Stimulated activated CD8-positive, alpha-beta memory T cell treated with anti-CD3 and anti-CD28 coated beads, Interleukin-15, amount 100 ng/mL, for 48 hours (primary cell): ENCODE measurements at places on chromosomes 11 and 22.

DNA sequence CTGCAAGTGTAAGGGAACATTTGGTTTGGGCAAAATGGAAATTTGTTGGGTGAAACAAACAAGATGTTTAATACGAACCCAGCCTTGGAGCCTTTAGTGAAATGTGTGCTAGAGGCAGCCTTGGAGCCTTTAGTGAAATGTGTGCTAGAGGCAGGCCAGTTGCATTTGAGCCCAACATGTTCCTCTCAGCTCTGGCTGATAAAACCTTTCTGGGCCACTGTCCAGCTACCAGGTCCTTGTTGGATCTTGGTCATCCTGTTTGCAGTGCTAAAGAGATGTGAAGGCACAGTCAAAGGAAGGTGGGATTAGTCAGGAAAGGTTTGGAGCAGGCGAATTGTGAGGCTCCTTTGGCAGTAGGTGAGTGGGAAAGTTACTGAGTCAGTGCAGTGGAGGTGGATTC, 48.9 kb downstream of the CEP164 start:
- no peak for DNase-seq

DNA sequence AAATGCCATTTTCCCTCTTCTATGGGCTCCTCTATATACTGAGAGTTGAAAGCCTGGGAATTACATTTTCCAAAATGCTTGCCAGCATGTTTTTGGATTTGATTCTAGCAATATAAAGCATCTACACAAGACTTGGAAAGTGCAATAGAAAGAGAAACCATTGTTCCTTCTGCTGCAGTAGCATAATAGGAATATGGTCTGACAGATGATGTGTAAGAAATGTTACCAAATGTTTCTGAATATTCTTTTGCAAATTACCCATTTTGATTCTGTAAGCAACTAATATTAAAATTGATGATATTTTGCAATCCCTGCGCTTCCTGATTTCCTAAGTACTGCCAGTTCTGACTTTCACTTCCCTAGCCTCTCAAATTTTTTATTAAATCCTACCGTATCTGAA, 61.6 kb downstream of the CASP12 start:
- DNase-seq = no peak

GRCh38 chr11:110991661-110992355, 253.7 kb upstream of the POU2AF2 start:
- no peak for DNase-seq

DNA sequence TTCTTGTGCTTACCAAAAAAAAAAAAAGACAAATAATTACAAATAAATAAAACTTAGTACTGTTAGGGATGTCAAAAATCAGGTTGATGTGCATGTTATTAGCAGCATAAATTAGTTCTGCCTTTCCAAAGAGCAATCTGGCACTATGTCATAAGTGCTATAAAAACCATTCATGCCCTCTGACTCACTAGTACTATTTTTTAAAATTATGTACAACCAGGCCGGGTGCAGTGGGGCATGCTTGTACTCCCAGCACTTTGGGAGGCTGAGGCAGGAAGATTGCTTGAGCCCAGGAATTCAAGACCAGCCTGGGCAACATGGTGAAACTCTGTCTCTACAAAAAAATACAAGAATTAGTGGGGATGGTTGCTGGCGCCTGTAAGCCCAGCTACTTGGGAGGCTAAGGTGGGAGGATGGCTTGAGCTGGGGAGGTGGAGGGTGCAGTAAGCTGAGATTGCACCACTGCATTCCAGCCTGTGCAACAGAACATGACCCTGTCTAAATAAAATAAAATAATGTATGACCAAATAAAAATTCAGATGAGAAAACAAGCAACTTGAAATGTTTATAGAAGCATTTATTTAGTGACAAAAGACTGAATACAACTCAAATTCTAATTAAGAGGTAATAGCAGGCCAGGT, 25.3 kb downstream of the UEVLD start:
- no peak for DNase-seq

DNA sequence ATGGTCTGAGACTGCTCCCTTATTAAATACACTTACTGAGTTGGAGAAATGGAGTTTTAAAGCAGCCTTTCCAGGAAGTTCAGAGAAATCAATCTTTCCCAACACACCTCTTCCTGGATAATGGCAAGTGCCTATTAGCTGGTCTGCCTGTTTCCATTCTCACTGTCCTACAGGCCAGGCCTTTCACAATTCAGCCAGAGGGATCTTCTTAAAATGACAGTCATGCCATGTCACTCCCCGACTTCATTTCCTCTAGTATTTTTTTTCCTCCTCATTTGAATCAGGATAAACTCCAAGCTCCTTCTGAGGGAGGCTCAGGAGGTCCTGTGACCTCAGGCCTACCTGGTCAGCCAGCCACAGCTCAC, 62.6 kb downstream of the FDX1 start:
- DNase-seq = no peak

- DNase-seq = no peak
Measured at GRCh38 chr11:119434591-119435330, 11.8 kb upstream of the THY1 start.

DNA sequence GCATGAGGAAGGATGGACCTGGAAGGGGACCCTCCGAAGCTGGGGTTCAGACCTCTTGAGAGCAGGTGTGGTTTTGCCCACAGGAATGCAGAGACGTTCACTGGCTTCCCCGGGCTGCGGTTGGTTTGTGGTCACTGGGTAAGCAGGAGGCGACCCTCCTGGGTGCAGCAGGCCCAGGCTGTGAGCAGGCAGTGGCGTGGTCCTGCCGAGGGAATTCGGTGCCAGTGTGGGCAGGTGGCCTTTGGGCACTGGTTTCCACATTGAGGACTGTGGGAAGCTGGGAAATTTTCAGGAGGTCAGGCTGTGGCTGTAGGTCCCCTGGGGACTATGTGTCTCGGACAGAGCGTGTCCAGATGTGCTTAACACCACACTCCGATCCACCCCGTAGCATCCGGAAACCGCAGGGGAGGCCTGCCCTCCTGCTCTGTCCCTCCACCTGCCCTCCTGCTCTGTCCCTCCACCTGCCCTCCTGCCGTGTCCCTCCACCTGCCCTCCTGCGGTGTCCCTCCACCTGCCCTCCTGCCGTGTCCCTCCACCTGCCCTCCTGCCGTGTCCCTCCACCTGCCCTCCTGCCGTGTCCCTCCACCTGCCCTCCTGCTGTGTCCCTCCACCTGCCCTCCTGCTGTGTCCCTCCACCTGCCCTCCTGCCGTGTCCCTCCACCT, 27.5 kb downstream of the TPCN2 start:
- no peak for DNase-seq
